Ovary (tissue), 10 donors: ENCODE measurements at places on chromosomes 3 and 15.

DNA sequence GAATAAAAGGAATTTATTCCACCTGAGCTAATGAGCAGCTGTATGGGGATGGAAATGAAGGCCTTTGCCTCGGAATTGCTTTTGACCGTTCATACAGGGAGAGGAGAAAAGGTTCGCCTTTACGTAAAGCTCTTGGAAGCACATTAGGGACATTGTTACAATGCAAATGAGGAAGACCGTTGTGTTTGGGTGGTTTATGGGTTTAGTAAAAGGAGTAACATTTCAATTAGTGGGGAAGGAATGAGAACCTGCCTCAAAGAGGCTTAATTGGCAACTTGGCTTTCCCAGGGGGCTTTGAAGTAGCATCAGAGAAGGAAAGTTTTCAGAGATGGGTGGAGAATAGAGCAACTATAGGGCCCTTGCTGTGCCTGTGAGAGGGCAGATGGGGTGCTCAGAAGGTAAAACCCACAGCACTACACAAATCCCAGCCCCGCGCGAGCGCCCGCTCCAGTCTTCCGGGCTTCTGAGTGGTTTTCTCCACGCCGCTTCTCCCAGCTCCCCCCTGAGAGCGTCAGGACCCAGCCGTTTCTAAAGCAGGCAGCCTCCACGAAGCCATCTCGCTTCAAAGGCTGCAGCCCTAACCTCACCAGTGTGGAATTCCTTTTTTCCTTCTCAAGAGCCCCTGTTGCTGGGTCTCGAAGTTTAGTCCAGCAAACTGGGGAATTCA lies 192.0 kb upstream of the HES1 start:
- no peak for DNase-seq

GRCh38 chr3:99984139-99984538 lies 130.2 kb downstream of the FILIP1L start:
- no peak for DNase-seq

DNA sequence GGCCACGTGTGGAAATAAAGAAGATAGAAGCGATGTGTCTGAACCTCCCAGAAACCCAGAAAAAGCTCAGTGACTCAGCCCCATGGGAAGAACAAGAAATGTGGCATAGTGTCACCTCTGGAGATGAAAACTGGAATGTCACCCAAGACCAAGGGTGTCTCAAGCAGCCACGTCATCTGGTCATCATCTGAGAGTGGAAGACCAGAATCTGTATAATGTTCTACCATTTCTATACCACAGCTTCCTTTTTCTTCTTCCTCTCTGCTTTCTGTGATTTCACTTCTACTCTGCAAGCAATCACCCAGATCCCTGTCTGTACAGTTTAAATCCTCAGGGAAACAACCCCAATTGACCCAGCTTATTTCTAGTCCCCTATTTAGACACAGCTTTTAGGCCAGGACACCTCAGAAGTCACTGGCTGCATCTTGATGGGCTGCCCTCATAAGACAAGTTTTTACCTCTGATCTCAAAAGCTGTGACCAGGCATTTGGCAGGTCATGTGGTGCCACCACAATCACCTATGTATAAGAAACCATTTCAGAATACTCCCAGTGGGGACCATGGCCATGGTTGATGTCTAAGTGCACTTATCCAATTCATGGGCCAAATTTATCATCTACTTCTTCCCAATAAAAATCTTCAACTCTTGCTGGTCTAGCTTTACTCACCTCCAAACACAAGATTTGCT lies 278.5 kb upstream of the UMPS start:
- no peak for DNase-seq

DNA sequence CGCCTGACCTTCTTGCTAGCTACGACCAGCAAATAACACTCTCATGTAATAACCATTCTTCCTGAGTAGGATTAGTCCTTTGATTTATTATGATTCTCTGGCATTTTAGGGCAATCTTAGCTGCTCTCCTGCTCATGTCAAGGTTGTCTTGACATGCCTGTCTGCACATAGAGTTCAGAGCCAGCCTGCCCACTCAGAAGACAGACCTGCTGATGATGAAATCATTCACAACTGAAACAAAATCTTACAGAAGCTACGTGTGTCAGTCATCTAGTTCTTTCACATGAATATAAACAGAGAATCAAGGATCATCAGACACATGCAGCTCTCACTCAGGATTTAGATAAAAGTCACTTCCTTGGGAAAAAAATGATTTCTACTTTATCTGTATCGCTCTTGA lies 173.6 kb upstream of the LYSMD4 start:
- no peak for DNase-seq

DNA sequence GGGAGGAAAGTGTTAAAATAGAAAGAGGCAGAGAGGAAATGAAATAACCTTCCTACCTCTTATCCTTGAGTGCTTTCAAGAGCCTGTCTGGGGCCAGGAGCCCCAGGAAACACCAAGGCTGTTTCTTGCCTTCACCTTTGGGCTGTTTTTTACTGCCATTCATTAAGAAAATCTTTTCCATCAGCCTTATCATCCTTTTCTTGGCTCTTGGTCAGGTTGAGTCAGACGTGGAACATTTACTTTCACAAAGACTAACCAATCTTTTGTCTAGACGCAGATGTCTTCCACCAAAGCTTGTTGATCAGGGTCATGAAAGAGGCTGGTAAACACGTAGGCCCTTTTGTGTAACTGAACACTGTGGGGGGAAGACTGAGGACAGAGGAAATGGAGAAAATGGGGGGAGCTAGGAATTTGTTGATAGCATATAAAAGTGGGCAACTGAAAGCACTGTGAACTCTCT lies 151.0 kb upstream of the THBS1 start:
- no peak for DNase-seq

GRCh38 chr3:39977058-39977794 lies 167.8 kb downstream of the MYRIP start:
- no peak for DNase-seq

GRCh38 chr15:68386587-68387288 lies 45.2 kb downstream of the ITGA11 start:
- no peak for DNase-seq

DNA sequence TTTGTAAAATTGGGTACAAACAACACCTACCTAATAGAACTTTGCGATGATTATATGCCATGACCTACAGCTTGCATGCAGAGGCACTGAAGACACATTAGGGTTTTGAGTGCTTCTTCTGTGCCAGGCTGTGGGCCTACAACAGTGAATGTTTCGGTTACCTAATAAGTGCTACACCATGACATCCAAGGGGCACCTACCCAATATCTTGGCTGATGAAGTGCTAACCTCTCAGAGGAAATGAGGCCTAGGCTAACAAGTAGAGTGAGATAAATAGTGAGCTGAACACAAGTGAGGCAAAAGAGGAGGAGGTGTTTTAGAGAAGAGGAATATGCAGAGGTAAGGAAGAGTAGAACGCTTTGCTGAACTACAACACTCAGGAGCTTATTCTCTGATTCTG lies 12.2 kb upstream of the RASGRP1 start:
- DNase-seq = no peak

GRCh38 chr15:85118173-85118572 lies 136.5 kb downstream of the PDE8A start:
- no peak for DNase-seq

DNA sequence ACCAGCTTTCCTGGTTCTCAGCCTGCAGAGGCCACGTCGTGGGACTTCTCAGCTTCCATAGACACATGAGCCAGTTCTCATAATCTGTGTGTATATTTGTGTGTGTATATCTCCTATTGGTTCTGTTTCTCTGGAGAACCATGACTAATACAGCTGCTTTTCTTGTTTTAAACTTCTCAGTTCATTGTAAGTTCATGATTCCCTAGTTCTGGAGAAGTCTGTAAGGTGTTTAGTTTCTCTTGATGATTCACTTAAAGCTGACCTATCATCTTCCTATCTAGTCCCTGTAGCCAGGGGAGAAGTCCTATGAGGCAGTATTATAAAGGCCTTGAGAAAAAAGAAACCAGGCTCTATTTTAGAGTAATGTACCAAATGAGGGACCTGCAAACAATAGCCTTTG lies 147.7 kb downstream of the RYR3 start:
- DNase-seq = no peak

DNA sequence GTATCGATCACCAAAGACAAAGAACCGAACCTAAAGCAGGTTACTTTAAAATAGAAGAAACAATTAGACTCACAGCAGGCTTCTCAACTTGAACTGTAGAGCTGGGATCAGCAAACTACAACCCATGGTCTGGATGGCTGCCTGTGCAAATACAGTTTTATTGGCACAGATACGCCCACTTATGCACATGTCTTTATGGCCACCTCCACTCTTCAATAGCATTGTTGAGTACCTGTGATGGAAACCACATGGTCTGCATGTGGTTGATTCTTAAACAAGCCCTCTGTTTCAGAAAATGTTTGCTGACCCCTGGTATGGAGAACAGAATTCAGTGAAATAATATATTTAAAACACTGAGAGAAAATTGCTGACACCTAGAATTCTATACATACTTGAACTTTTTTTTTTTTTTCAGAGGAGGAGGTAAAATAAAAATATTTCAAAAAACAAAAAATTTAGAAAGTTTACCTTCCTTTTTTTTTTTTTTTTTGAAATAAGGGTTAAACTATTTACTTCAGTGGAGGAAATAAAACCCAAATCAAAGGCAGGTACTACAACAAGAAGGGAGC lies 263.8 kb upstream of the ATP10A start:
- DNase-seq = no peak

DNA sequence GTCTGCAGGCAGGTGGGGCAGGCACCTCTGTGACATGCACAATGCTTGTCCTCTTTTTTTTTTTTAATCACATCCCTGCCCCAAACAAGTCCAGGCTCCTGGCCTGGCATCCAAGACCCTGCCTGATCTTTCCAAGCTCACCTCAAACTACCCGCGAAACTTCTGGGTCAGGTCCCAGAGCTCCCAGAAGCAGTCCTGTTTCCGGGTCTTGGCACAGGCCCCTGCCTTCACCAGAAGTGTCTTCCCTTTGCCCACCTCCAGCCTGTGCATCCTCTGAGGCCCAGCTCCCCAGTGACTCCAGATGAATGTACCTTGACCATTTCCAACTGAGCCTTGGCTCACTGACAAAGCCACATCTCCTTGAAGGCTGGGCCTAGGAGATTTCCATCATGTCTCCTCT lies 23.0 kb downstream of the PLA2G4E start:
- no peak for DNase-seq

DNA sequence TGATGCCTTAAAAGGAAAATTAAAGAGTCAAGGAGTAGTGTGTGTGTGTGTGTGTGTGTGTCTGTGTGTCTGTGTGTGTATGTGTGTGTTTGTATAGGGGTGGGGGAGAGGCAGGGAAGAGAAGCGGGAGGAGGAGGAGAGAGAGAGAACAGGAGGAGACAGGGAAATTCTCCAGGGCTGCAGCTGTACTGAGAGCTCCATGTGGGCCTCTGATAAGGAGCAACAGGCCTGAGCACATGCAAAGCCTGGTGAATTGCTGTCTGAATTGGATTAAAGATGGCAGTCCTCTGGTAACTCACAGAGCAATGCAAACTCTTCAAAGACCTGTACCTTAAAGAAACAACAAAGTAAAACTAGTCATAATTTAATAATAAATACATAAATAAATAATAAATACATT lies 70.6 kb downstream of the SEMA6D start:
- no peak for DNase-seq

DNA sequence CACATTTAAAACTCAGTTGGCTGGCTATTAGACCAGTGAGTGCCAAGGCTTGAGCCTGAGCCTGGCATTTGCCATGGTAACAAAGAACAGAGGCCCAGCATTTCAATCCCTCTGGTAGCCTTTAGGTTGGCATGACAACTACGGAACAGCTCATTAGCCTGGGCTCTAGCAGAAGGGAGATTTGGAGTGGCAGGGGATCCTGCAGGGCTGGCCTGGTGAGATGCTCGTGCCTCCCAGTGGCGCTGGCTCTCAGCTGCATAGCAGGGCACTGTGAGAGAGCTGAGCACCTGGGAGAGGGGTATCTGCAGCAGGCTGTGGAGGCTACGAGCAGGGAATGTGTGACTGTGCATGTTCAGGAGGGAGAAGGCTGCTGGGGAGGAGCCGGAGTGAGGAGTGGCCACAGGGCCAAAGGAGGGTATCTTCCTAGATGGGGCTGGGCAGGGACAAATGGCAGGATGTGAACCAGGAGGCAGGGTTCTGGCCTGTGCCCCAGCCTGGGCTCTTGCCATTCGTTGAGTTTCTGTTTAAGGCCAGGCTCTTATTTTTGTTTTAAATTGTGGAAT lies 5.6 kb upstream of the ABTB1 start:
- DNase-seq = no peak
